CD4-positive, alpha-beta T cell treated with Interleukin-4 for 1 hour (primary cell): ENCODE measurements at places on chromosomes 1 and 21.

DNA sequence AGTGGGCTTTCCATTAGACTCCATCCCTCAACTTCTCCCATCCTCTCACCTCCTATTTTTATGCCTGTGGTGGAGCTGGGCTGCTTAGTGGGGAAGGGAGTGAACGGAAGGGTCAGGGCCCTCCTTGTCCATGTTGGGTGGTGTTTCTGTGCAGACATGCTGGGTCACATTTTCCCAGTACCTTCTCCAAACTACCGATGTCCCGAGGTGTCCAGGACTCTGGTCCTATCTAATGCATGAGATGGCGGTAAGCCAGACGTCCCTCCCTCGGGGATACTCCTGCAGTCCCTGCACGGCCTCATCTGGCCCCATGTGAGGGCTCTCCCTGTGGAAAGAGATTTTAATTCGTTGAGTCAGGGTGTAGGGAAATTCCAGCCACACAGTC, 61.0 kb downstream of the OBSCN start:
- DNase-seq, result no peak

GRCh38 chr1:204478172-204478899, 16.3 kb downstream of the PIK3C2B start:
- DNase-seq, result no peak

GRCh38 chr21:16002874-16003466, 273.2 kb downstream of the USP25 start:
- no peak for DNase-seq

GRCh38 chr1:220810179-220810653, 23.5 kb downstream of the MTARC1 start:
- DNase-seq, result peak; percentile 74

DNA sequence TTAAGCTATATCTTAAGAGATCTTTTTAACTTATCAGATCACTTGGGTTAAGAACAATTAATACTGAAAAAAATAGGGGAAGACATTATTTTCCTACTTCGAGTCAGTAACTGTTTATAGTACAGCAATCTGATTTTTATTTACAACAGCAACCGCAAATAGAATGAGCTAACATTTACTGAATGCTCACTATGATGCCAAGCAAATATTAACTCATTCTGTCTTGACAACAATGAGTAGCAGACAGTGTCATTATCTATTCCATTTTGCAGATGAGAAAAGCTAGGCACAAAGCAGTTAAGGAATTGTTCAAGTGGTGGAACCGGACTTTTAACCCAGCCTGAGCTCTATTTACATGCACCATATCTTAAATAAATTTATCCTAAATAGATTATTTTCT, 273.7 kb downstream of the NTNG1 start:
- no peak for DNase-seq
